ENCODE measurements at places on chromosomes 2 and 18.

DNA sequence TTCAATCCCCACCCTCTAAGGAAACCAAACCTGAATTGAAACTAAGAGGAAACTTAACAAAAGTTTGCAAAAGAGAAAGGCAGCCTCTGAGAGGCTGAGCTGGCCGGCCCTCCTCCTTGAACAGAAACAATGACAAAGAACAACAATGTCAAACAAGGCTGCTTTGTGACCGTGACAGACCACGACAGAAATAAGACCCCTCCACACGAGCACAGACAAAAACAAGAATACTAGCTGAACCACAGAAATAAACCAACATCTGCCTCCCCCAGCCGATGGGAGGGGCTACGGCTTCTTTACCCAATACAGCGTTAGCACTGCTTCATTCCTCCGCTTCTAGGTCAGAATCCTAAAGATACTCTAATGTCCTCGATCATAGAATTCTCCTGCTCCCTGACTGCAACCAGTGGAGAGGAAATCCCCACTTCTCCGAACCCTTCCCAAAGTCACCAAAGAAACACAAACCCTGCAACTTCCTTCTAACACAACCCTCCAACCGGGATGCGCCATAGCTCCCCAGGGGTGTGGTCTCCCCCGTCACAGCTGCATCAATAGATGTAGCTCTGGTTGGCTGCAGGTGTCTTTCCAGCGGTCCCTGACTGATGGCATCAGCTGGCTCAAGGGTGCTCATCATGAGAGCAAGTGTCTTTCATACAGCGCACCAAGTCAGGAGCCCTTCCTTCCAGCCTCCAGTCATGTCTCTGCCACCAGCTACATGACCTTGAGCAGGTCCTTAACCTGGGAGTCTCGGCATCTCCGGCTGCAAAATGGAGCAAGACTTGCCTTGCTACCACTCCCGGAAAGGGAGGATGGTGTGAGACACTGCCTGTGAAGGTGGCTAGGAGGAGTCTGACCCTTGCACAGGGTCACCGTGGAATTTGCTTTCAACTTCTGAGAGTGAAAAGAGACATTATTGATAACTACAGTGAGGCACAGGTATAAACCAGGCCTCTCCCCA is 198.6 kb downstream of the HAUS1 start:
- ATAC-seq: no peak

- no peak for ATAC-seq
Measured at GRCh38 chr2:67389788-67390187, 7.3 kb upstream of the ETAA1 start.

GRCh38 chr2:101729521-101730190 is 32.1 kb downstream of the MAP4K4 start:
- peak; percentile 32 for ATAC-seq

- ATAC-seq: no peak
Measured at GRCh38 chr18:4789506-4789905, 334.4 kb upstream of the DLGAP1 start.

GRCh38 chr2:39954346-39954745 is 175.3 kb upstream of the THUMPD2 start:
- ATAC-seq: no peak

DNA sequence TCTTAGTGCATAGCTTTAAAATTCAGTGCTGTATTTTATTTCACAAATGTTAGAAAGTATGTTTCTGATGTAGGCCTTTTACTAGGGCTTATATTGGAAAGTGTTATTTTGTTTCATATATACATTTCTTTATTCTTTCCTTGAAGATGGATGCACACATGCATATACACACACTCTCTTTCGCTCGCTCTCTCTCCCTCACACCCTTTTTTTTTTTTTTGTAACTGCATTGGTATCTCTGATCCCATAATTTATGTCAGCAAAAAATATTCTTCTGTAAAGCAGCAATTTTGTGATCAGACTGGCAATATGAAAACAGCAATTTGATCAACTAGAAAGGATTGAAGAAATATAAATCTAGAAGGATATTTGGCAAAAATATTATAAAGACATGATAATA is 2.0 kb downstream of the MBD5 start:
- ATAC-seq: no peak

GRCh38 chr2:127598711-127599110 is 47.2 kb upstream of the GPR17 start:
- no peak for ATAC-seq

Data from activated CD4-positive, CD25-positive, alpha-beta regulatory T cell treated with anti-CD3 and anti-CD28 coated beads, Interleukin-2, amount 50 U/mL, for 24 hours (primary cell).